ENCODE measurements at places on chromosomes 2 and 18.

GRCh38 chr18:49617329-49617695 is 55.5 kb downstream of the LIPG start:
- peak; percentile 25 for DNase-seq

DNA sequence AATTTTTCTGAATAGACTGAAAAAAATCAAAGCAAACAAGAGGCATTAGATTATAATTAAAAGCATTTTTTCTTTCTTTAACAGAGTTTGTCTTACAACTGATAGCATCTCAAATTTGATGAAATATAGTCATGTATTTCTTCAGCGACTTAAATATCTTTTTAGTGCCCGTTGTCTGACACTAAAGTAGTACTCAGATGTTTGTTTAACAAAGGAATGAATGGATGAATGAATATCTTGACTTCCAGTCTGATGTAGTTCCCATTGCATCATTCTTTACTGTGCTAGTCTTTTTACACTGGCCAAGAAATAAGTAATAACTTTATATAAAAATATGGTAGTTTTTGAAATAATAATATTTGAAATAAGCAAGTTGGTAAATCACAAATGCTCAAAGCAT is 111.1 kb downstream of the TTC27 start:
- DNase-seq, result no peak

- peak; percentile 92 for DNase-seq
Observed at GRCh38 chr2:20446917-20447436, at the start of gene RHOB. TSS of gene RHOB (plus strand) at chr2:20447074. CDS start at chr2:20447466, 392 bp downstream.

DNA sequence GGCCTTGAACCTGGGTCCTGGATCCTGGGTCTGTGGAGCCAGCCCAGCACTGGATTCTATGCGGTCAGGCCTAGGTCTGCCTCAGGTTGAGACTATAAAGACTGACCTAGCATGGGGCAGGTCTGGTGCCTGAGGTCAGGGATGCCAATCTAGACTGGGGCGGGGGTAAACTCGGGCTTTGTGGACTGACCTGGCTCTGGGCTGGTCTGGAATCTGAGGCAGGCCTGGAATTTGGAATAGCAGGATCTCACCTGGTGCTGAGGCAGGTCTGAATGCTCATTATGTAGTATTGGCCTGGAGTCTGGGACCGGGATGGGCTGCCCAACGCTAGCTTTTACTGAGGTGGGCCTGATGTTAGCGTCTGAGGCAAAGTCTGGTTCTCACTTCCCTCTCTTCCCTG is 256.0 kb downstream of the KIAA1328 start:
- DNase-seq, result no peak

DNA sequence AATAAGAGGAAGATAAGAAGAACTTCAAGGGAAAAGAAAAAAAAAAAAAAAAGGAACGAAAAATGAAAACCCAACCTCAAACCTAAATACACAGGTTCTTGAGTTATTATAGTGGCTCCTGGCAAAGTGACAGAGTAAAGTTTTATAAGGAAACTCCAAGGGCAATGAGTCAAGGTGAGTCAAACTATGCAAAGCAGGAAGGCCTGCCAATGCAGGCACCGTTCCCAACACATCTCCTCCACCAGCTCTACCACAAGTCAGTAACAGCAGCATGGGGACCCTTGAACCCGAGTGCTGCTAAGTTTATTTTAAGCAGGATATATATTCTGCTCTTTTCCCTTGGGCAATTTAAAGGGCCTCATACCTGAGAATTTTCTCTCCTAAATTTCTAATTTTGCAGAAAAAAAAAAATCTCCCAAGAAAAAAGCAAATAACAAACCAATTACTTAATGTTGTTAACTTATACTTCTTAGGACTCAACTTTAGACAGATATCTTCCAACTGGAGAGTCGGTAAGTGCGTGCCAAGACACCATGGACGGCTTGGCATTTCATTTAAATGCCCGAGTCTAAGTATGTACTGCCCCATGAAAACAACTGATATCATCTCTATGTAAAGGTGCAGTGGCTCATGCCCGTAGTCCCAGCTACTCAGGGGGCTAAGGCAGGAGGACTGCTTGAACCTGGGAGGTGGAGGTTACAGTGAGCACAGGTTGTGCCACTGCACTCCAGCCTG is 75.7 kb upstream of the TFCP2L1 start:
- peak; percentile 93 for DNase-seq

- DNase-seq, result no peak
Observed at GRCh38 chr18:59272221-59272888, 899 bp downstream of the RAX start.

GRCh38 chr2:15912203-15912602 is 28.1 kb upstream of the MYCN start:
- peak; percentile 78 for DNase-seq

GRCh38 chr18:13266218-13267100 is 47.9 kb downstream of the LDLRAD4 start:
- no peak for DNase-seq

DNA sequence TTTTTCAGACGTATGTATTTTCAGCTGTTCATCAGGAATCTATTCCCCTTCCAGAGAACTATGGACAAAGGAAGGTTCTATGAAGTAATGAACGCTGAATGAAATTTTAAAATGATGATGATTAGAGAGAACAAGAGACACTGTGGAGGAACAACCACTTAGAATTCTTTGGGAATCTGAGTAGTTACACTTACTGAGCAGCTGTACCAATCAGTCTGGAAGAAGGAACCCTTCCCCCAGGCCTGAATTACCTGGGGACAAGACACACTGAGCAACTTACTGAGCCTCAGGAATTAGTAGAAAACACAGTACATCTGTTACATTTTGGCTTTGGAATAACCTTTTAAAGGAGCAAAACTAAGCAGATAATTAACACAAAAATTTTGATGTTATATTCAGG is 1.9 kb downstream of the MSTN start:
- no peak for DNase-seq

DNA sequence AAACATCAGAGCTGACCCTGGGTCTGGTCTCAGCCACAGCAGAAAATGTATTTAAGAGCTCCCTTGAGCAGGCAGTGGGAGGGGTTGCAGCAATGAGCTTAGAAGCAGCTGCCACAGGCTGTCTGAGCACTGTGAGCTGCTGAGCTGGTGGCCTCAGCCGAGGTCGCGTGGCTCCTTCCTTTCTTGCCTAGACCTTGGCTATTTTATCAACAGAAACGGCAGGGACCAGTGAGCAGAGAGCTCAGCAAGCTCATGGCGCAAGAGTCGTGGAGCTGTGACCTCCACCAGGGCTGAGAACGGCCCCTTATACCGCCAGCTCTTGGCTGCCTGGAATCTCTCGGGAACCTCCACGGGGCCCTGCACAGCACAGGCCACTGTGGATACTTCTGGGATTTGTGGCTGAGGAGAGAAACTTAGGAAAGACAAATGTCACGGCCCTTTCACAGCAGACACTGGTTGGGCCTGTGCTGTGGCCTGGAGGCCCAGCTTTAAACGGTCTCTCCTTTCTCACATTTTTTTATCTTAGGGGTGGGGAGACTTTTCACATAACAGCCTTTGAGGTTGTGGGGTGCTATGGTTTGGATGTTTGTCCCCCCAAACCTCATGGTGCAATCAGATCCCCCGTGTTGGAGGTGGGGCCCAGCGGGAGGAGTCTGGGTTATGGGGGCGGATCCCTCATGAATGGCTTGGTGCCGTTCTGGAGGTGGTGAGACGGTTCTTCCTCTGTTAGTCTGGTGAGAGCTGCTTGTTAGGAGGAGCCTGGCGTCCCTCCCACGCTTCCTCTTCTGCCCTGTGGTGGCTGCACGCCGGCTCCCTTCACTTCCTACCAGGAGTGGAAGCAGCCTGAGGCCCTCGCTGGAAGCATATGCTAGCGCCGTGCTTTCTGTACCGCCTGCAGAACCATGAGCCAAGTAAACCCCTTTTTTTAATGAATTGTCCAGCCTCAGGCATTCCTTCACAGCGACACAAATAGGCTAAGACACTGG is 1.7 kb downstream of the ALLC start:
- DNase-seq, result no peak

- DNase-seq, result no peak
Observed at GRCh38 chr2:69767034-69767433, 25.1 kb downstream of the ANXA4 start.

DNA sequence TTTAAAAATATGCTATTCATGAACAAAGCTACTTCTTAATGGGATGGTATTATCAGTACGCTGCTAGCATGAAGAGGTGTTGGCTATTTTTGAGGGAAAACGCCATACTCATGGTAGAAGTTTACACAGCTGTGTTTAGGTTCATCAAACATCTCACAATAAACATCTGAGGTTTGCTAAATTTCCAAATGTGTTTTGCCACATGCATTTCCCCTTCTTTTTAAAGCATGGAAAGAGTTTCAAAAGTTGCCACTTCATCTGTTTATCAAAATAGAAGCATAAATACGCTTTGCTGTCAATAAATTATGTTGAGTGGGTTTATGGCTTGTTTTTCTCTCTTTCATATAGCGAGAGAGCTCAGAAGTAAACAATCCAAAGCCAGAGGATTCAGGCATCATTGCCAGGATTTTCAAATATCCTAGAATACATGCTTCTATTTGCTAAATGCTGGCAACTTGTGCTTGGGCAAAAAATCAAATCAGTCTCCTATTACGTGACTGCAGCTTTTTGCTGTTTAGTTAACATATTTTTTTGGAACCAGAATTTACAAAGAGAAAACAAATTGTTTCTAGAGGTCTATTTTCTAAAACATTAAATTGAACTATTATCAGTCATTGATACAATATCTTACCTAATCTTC is 1919.9 kb upstream of the LRRTM1 start:
- no peak for DNase-seq

DNA sequence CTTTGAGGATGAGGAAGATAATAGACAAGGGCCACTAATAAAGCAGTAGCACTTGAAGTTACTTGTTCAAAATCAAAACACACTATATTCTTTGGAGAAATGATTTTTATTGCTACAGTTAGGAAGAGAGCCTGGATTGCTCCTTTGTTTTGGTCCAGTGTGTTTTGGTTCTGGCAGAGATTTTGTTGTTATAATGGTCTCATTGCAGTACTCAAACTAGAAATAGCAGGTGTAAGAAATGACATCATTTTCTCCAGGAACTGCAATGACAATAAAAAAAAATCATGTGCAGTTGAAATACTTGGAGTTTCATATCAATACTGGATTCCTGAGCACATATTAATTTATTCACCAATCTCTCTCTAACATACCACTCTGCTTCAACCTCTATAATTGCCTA is 490.3 kb downstream of the CCDC85A start:
- no peak for DNase-seq

DNA sequence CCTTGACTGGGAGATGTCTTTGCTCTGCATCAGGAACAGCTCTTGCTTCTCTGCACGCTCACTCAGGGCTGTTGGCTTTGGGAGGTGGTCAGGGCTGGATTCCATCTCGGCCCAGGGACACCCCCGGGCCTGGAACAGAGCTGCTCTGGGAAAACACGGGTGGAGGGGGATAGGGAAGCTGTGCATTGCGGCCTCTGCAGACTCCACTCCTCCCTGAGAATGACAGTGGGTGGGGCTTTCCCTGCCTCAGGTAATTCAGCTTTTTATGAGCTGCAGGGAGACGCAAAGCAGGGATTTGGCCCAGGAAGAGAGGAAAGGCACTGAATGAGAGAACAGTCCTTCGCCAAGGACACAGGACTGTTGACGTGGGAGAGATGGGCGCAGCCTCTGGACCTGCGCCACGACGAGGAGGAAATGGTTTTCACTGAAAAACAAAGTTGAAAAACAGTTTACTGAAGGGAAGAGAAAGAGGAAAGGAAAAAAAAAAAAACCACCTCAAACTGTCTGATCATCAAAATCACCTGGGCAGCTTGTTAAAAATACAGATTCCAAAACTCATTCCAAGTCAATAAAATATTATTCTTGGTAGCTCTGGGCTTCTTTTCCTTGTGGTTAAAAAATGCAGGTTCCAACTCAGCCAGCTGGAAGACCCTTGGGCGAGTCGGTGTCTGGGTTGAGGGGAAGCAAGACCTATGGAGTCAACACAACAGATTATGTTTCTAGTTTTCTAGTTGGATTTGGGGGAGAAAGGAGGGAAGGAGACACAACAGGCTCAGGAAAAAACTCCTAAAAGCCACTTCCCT is 194.0 kb downstream of the ZFP36L2 start:
- DNase-seq, result peak; percentile 39

DNA sequence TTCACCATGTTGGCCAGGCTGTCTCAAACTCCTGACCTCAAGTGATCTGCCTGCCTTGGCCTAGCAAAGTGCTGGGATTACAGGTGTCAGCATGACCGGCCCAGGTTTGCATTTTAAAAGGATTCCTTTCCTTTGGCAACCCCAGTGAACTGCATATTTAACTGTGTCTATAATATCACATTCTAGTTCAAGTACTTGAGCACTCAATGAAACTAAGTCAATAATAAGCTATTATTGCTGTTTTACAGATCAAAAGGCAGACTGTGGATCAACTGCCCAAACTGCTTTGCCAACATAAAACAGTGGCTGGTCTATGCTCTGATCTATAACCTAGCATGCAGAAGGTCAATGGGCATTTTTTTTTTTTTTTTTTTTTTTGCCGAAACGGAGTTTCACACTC is 144.5 kb downstream of the USP34 start:
- DNase-seq, result no peak

GRCh38 chr2:172997031-172997430 is 78.6 kb upstream of the MAP3K20 start:
- DNase-seq, result no peak

GRCh38 chr18:3427944-3428343 is 22.0 kb upstream of the TGIF1 start:
- no peak for DNase-seq

- DNase-seq, result no peak
Observed at GRCh38 chr2:23915327-23915726, 11.6 kb downstream of the ATAD2B start.

GRCh38 chr2:62306751-62307468 is 111.0 kb downstream of the B3GNT2 start:
- DNase-seq, result peak; percentile 95

- peak; percentile 98 for DNase-seq
Observed at GRCh38 chr2:217223222-217223930, 363.5 kb upstream of the TNP1 start.

GRCh38 chr2:70936979-70937811 is 1.5 kb downstream of the ATP6V1B1 start:
- no peak for DNase-seq

DNA sequence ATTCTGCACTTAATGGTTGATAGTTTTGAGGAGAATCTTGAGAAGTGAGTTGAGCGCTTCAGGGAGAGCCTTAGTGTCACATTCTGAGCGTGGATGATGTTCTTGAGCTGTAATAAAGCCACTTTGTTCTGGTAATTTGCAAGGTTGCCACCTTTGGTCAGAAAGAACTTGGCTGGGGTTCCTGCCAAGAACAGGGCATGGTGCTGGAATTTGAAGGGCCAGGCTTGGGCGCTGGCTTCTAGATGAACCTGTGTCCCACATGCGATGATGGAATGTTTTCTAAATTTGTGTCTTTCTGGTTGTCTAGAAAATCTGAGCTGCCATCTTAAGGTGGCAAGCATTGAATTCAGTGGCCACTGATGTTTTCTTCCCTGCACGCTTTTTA is 124.1 kb upstream of the EML6 start:
- no peak for DNase-seq

GRCh38 chr2:78035804-78036203 is 513.6 kb upstream of the LRRTM4 start:
- DNase-seq, result no peak
